ENCODE measurements at places on chromosomes 5 and 9.
A peak's percentile ranks its signal among the peaks of the same experiment; 100 is the strongest.

- peak; percentile 52 for DNase-seq
Observed at GRCh38 chr9:76810377-76810957, 46.2 kb downstream of the PCA3 start.

DNA sequence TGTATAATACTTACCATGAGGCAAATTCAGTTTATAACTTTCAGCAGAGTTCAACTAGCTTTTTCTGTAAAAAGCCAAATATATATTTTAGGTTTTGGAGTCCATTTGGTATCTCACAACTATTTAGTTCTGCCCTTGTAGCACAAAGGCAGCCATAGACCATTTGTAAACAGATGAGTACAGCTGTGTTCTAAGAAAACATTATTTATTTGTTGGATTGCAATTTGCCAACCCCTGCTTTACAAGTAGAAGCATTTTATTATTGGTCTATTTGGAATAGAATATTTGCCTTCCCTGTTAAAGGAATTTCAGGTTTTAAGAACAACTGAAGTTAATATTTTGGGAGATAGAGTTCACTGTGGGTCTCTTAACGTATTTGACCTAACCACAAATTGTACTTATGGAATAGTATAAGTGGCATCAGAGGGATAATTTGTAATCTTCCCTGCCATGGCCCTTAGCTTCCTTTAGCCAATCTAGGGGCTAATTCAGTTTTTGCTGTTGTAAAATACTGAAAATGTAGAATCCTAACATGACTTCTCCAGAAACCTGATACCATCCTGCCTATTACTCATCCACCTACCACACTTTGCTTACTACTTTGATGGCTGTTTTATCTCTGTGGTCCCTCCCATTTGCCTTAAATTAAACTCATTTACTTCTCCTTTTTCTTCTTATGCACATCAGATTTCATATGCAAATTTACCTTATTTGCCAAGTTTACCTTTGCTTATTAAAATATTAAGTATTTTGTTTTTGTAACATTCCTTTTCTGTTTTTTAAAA, 109.2 kb downstream of the DMXL1 start:
- no peak for DNase-seq

GRCh38 chr5:88934439-88934838, 51.5 kb upstream of the MEF2C start:
- no peak for DNase-seq

GRCh38 chr9:34862043-34862442, 96.0 kb upstream of the PHF24 start:
- no peak for DNase-seq

DNA sequence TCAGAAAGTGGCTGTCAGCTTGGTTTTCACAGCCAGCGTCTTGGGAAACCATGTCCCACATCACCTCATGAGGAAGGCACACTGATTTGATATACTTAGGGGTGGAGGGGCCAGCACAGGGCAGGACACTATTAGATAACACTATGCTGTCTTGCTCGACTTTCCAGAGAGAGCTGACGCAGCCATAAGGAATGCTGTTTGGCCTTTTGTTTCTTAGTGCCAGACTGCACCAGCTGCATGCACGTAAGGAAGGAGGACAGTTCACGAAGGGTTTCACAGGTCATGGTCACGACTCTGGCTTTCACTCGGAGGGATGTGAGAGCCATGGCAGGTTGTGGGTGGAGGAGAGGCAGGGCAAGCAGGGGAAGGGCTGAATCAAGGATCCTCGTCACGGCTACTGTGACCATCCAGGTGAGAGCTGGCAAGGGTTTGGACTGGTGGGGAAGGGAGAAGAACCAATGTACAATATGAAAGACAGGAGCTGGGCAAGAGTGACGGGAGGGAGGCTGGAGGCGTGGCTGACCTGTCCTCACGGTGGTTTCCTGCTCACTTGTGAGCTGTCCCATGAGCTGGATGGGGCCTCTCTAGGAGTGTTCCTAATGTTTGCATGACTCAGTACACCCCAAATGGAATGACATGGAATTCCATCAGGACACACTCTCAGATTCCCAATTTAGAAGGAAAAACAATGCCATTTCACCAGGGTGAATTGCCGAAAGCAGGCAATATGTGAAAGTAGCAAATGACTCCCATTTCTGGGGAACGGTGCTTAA, 61.7 kb downstream of the OTULIN start:
- no peak for DNase-seq

DNA sequence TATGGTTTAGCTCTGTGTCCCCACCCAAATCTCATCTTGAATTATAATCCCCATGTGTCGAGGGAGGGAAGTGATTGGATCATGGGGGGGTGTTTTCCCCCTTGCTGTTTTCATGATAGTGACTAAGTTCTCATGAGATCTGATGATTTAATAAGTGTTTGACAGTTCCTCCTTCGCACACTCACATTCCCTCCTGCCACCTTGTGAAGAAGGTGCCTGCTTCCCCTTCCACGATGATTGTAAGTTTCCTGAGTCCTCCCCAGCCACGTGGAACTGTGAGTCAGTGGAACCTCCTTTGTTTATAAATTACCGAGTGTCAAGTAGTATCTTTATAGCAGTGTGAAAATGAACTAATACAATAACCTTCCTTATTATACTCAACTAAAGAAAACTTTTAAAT, 24.3 kb upstream of the TEX10 start:
- no peak for DNase-seq

DNA sequence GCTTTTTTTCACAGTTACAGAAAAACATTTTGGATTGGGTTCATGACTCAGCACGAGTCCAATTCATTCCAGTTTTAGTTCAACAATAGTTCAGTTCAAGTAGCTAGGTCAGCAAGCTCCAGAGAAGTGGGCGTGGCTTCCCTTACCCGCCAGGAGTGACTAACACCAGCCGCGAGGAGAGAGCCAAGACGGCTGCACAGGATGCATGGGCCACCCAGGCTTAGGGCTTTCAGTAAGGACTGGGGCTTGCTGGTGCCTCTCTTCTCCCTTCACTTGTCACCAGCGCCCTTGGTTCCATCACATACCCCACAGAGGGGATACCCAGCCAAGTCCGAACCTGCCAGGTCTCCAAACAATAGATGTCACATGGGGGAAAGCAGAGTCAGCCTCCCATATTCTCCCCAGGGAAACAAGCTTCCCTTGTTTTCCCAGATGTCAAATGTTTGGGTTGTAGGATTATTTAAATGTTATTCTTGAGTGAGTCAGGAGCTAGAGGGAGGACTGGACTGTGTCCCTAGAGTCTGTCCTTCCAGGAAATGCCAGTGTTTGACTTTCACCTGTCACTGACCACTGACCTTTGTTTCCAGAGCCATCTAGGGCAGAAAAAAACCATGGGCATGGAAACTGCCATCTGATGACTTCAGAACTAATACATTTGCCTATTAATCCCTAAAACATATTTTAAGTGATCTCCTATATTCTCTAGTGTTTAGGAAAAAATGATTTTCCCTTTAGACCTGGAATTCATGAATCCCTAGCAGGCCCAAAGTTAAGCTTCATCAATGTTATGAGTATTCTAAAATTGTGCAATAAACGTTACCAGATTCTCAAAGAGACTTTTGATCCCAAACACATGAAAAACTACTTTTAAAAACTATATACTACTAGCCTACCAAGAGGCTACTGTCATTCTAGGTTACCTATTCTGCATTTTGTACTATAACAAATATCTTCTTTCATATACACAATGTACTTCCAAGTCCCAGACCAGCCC, 51.9 kb downstream of the NIPAL4 start:
- DNase-seq = peak; percentile 66

DNA sequence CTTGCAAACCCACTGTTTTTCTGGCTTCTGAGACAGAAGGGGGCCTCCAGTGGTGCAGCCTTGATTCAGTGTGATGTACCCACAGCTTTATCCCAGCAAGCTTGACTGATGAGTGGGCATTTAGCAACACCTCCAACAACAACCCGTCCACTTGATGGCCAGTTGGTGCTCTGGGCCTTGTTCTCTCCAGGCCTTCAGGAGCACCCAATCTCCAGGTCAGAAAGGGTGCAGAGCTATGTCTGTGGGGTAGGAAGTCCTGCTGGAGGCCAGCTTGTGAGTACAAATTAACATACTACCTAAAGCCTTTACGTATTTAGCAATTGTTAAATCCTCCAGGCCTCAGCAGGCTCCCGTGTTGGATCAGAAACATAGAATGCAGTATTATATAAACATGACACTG, 10.1 kb upstream of the TRIM52 start:
- no peak for DNase-seq

GRCh38 chr9:108182950-108183381, 672.8 kb downstream of the ACTL7B start:
- DNase-seq = no peak

DNA sequence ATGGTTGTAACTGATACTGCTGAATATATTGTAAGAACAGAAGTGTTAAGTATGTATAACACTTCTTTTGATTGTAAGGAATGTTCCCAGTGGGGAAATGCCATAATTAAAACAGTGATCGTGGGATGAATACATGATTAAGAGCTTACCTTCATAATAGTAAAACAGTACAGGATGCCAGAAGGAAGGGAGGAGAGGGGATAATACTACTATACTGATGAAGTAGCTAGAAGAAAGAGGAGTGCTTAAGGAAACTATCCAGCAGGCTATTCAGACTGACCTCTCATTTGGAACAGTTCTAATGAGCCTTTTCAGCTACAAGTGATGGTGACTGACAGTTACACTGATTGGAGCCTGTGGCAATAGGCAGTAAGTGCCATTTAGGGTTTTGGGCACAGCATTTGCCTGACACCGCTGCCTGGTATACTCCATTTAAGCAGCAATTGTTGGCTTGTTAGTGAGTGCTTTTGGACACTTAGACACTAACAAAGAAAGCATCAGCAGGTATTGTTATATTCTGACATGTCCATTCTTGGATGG, 33.8 kb upstream of the KDM4C start:
- DNase-seq = no peak

DNA sequence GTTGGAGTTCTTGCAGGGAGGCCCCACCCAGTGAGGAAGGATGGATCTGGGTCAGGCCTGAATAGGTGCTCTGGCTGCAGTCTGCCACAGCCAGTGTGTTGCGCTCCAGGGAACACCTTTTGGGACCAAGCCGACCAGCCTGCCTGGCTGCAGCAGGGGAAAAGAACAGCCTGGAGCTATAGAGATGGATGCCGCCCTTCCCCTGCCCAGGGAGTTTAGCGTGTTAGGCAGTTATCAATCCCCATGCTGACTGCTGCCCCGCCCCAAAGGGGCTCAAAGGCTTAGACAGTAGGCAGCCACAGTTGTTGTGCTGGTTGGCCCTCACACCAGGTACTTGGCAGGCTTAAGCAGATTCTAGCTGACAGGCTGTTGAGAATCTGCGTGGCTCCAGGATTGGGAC, 153.4 kb upstream of the ADAMTS19 start:
- no peak for DNase-seq

- DNase-seq = no peak
Observed at GRCh38 chr9:74025402-74025925, 471.7 kb upstream of the RORB start.

DNA sequence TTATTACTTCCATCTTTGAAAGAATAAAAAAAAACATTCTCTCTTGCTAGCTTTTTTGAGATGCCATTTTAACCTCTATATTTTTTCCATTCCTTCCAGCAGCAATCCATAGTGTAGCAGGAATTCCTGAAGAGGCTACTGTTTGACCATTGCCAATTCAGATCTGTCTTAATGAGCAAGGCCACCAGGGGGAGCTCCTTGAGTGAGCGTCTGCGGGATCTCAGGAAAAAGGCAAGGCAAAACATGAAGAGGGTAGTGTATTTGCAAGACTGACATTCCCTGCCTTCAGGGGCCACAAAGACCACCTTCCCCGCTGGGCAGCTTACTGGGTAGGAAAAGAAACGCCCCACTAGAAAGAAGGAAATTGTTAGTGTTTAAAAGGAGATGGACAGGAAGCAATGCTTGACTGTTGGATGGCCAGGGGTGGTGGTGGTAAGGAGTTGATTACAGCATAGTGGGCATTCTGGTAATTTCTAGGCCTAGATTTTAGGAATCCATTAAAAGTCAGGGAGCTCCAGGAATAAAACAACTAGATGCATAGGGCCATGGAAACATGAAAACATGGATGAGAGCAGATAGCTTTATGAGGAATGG, 206.6 kb upstream of the HAPLN1 start:
- peak; percentile 41 for DNase-seq
